ENCODE measurements at places on chromosomes 11 and 22.
A peak's percentile ranks its signal among the peaks of the same experiment; 100 is the strongest.

GRCh38 chr11:134583397-134583990 is 171.5 kb upstream of the B3GAT1 start:
- peak; percentile 68 for DNase-seq

- no peak for DNase-seq
Measured at GRCh38 chr11:57399221-57399620, 8.8 kb upstream of the PRG2 start.

GRCh38 chr11:65654375-65655349 is 8.1 kb downstream of the RELA start:
- DNase-seq = no peak

DNA sequence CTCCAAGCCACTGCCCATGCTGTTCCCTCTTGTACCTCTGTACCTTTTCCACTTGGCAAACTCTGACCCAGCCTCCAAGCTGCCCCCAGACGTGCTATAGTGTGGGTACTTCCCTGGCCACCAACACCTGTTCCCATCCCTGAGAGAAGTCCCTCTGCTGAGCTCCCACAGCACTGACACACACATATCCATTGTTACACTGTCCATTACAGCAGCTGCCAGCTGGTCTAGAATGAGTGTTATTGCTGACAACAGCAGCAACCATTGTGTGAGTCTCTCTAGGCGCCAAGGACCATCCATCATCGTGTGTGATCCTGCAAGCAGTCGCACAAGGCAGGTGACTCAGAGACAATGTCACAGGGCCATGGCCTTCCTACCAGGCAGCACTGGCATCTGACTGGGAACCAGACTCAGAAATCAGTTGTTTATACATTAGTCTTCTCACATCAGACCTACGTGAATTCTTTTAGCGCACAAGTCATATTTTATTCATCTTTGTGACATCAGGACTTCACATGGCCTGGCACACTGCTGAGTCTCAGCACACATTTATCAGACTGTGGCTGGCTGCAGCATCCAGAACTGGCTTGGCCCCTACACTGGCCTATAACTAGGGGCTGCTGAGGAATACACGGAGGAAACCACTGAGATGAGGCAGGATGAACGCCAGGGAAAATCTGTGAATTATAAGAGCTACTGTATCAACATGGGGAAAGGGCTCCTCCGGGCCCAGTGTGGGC is 56.4 kb downstream of the SGSM3 start:
- peak; percentile 99 for DNase-seq

DNA sequence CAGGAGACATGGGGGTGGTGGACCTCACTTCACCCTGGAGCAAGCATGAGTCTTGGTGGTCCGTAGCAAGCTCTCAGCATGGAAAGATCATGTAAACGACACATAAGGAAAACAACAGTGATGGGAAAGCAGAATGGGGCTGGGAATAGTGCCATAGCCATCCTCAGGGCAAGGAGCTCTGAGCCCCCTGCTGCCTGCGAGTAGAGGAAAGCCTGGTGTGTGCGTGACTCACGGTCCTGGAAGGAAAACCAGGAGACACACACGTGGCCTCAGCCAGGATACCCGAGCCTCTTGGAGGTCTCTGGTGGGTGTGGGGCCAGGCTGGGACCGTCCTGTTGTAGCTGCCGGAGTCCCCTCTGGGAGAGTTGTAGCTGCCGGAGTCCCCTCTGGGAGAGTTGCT is 12.4 kb downstream of the SHANK3 start:
- no peak for DNase-seq

- DNase-seq = no peak
Measured at GRCh38 chr11:3192511-3193372, 25.9 kb downstream of the MRGPRG start.

GRCh38 chr22:38657045-38657909 is 839 bp downstream of the CBY1 start:
- DNase-seq = no peak

DNA sequence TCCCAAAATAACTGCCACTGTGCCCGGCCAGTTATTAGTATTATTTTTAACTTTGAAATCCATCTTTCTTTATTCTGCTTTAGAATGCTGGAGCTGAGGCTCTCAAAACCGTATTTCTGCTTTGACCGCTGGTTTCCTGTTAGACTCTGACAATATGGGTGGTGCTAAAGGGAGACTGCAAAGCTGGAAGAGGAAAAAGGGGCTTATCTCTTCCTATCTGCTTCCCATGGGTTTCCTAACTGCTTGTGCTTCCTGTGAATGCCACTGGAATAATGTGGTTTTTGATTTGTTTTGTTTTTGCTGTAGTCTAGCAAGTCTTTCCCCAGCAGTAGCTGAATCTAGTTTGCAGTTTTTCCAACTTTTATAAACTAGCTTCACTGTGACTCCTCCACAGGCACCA is 43.6 kb downstream of the XRRA1 start:
- DNase-seq = no peak

GRCh38 chr11:65357856-65358356 is 3.4 kb downstream of the TIGD3 start:
- DNase-seq = no peak

GRCh38 chr11:35305670-35306382 is 113.5 kb downstream of the SLC1A2 start:
- peak; percentile 36 for DNase-seq

- DNase-seq = no peak
Measured at GRCh38 chr11:76666408-76666807, 4.1 kb downstream of the LRRC32 start.

GRCh38 chr11:102332611-102332994 is 14.4 kb upstream of the BIRC2 start:
- no peak for DNase-seq

DNA sequence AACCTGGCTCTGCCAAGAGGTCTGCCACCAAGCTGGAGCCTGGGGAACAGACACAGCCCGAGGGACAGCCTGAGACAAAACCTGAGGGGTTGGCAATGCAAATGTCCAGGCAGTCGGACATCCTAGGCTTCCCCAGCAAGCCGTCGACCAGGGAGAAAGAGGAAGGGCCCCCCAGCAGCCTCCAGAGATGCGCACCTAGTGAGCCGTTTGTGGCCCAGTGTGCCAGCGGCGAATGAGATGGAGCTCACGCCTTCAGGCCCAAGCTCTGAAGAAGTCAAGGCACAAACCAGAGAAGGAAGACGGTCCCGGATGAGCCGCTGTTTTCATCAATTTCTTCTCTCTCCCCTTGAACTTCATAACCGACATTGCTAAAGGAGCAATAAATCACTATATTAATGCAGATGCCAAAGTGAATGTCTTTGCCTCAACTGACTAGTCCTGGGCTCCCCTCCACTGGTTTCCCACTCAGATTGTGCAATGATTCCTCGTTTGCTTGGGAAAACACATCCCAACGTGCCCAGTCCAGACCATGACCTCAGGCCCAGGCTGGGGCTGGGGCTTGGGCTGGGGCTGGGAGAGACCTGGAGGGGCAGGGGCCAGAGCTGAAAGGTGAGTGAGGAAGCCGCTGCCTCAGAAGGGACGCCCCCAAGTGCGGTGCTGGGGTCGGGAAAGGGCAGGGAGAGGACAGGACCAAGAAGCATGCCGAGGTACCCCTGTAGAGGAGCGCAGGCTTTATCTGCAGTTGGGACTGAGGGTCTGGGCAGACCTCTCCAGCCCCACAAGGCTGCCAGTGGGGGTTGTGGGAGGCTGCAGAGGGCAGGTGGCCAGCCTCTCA is 3.5 kb upstream of the DGCR2 start:
- no peak for DNase-seq

GRCh38 chr22:22194931-22195264 is 49.7 kb upstream of the VPREB1 start:
- no peak for DNase-seq
